CD4-positive, alpha-beta T cell treated with Interleukin-6 at 100 ng/mL for 8 hours (primary cell): ENCODE measurements at places on chromosomes 5 and 9.

DNA sequence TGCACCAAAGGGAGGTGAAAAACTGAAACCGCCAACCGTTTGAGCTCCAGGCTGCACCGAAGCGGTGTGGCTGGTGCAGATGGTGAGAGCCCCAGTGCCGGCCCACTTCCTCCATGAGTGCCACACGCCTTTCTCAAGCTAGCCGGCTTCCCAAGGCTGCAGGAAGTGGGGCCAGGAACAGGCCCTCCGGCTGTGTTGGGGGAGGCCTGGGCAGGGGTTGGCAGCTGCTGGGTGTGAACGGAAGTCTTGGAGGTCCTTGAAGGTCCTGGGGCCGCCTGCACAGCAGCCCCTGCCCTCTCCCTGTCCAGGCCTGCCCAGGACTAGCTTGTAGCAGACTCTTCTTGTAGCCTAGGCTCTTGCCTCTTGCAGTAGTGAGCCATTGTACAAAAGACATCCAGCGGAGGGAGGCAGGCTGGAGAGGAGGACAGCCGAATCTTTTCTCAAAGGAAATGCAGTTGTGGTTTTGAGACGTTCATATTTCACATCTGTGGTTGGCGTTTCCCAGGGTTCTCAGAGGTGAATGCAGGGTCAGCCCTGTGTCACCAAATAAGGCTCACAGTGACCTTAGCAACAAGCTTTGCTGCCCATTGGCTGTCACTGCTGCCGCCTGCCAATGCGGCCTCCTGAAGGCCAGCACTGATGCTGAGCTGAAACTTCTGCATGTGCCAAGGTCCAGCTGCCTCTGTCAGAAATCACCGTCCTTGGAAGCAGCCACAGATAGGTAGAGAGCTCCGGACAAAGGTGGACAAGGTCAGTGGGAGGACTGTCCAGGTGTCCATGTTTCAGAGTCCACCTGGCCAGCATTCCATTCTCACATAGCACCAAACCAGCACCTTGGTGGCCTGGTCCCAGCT lies 23.9 kb downstream of the IRF1 start:
- peak; percentile 72 for DNase-seq

DNA sequence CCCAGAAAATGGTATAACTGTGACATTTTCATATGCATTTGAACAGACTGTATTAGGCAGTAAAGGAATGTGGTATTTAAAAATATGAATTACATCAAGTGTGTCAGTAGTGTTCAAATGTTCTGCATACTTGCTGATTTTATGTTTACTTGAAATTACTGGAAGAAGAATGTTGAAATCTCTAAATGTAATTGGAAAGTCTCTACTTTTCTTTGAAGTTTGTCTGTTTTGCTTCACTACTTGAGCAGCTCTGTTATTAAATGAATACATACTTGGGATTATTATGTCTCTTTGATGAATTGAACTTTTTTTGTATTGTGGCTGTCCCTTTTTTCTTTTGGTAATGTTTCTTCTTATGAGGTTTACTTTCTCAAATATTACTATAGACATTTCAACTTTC lies 205.6 kb downstream of the TAF11L14 start:
- DNase-seq = no peak

- no peak for DNase-seq
These were observed 46.5 kb upstream of the ANGPTL2 start for GRCh38 chr9:127168756-127169574.

DNA sequence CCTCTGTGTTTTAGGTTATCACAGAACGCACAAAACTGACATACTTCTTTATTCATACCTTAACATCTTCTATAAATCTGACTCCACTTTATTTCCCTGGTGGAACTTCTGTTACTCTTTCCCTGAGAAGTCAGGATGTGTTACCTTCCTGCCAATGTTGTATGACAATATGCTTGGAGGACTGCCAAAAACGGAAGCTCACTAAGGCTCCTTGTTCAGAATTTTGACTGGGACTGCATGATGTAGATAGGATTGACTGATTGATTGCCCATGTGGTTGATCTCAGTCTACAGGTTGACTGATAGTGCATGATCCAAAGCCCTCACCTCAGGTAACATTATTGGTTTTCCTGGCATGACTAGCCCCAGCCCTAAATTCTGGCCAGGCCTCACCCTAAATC lies 319.4 kb downstream of the TLR4 start:
- no peak for DNase-seq

- no peak for DNase-seq
These were observed 824.3 kb downstream of the SEMA5A start for GRCh38 chr5:8721536-8721935.

GRCh38 chr9:127263664-127264063 lies 910 bp upstream of the GARNL3 start:
- no peak for DNase-seq

GRCh38 chr9:8036914-8037524 lies 237.4 kb upstream of the DMAC1 start:
- DNase-seq = no peak

DNA sequence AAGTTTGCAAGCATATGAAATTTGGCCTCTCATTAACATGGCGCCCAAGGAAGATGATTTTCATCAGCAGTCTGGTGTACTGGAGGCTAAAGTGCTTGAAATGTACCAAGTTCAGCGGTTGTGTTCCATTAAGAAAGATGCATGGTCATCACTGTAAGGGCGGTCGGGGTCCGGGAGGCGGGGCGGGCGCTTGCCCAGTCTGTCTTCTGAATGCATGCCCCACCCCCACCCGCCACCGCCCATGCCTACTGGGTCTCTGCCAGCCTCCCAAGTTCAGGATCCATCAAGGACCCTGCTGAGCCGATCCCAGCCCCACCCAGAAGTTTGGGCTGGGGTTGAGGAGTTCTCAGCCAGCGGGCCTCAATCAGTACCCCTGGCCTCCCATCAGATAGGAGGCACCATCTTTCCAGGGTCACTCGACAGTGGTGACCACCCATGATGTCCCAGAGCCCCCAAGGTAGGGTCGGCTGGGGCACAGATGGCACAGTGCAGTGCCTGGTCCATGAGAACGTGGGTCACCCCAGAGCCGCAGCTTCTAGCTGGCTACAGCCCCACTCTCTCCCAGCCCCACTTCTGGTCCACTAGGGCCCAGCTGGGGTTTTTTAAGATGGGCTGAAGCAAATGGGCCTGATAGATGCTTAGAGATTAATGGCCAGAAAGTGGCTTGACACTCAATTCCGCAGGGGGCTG lies 24.4 kb upstream of the PRDM12 start:
- no peak for DNase-seq

GRCh38 chr5:109750463-109750862 lies 60.7 kb downstream of the MAN2A1 start:
- no peak for DNase-seq

- DNase-seq = no peak
These were observed 33.0 kb upstream of the NFIB start for GRCh38 chr9:14346811-14347405.

DNA sequence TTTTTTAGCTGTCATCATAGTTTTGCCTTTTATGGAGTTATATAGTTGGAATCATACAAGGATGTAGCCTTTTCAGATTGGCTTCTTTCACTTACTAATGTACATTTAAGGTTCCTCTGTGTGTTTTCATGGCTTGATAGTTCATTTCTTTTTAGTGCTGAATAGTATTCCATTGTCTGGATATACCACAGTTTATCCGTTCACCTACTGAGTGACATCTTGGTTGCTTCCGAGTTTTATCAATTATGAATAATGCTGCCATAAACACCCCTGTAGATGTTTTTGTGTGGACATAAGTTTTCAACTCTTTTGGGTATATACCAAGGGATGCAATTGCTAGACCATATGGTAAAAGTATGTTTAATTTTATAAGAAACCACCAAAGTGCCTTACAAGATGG lies 136.3 kb downstream of the NR3C1 start:
- no peak for DNase-seq

DNA sequence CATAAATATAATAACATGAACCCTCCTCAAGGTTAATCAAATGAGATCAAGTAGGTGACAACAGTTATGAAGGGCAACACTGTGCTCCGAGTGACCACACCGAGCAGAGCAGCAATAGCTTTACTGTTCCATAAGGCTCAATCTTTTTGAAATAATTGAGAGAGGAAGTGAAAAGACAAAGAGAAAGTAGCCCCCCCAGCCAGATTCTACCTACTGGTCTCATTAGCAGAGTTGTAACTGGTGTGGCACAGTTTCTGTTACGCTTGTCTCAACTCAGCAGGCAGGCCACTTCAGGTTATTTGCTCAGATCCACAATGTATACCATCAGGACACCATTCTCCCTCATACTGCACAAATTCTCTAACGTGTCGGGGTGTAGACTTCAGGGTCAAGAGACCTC lies 14.0 kb downstream of the PRUNE2 start:
- DNase-seq = no peak

DNA sequence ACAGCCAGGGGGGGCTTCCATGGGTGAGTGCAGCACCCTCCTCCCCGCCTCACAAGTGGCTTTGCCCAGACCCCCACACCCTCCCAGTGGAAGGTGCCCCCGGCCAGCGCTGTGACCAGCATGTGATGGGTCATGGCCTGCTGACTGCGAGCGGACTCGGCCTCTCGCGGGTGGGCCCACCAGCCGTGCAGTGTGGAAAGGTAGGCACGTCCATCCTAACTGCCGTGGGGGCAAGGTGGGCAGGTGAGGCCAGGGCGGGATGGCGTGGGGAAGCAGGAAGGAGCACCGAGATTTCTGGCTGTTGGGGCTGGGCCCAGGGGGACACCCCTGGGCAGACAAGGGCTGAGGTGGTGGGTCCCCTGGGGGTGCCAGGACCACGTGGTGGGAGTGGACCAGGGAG lies 12.1 kb downstream of the SOHLH1 start:
- no peak for DNase-seq

GRCh38 chr9:27505744-27506161 lies 18.3 kb upstream of the IFNK start:
- DNase-seq = no peak

DNA sequence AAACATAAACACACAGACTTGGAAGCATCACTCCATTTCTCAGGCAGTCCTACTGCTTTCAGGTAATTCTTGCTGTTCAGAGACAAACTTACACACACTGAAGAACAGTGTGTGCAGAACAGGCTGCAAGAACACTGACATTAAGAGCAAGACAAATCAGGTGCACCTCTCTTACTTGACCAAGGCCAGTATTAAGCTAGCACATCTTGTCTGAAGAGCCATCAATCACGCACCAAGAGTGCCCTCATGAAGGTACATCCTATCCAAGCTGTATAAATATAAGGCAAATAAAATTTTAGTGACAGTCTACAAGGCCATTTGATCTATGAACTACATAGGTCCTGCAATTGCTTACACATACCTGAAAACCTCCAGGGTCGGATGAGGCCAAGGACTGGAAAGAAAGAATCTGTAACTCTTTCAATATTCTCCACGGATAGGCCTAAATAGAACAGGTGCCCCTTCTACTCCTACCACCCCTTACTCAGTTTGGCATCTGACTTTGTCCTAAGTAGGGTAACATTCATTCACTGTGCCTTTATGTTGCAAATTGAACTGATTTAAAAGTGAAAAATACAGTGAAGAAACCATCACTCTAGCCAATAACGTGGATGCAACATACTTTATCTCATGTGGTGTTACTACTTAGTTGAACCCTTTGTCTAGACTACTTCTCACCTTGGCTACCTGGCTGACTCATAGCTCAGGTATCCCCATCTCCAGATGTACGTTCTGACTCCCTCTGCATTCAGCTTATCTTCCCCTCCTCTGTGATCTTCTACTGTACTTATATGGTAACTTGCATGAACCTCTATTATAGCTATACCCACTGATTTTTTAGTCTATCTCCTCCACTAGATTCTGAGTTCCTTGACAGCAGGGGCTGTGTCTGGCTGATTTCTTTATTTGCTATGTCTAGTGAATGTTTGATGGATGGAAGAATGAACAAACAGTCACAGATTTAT lies 256.3 kb downstream of the KIAA0825 start:
- DNase-seq = no peak

GRCh38 chr9:6413365-6414246 lies 607 bp downstream of the UHRF2 start:
- peak; percentile 42 for DNase-seq

DNA sequence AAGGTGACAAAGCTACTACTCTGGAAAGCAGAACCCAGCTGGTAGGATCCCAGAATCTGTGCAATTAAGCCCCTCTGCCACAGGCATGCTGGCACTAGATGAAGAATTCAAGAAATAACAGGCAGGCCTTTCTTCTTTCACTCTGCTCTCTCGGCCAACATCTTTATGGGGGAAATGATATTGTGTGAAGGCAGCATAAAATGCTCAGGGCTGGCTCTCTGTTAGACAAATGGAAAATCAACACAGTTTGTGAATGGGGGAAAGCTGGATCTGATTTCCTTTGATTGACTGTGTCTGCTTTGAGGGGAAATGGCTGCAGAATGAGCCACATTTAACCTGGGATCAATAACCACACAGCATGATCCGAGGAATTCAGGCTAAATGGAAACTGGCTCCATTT lies 29.1 kb upstream of the AKNA start:
- no peak for DNase-seq

GRCh38 chr9:114388764-114389375 lies 1.1 kb upstream of the AKNA start:
- no peak for DNase-seq

GRCh38 chr5:142036918-142037317 lies 24.1 kb upstream of the GNPDA1 start:
- no peak for DNase-seq

DNA sequence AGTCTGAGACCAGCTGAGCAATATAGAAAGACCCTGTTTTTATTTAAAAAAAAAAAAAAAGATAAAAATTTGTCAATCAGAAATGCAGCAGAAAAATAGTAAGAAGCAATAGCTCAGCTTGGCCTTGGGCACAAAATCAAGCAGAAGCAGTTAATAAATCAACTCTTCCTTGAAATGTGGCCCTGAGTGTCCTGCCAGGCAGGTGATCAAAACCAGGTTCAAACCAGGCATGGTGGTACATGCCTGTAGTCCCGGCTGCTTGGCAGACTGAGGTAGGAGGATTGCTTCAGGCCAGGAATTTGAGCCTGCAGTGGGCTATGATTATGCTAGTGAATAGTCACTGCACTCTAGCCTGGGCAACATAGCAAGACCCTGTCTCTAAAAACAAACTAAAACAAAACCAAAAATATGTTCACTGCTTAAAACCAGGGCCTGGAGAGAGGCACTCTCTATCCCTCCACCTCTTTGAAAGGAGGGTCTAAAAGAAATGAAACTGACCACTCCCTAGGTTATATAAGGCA lies 27.9 kb upstream of the KLF9 start:
- no peak for DNase-seq

- DNase-seq = no peak
These were observed 17.4 kb downstream of the MGAT1 start for GRCh38 chr5:180785121-180785781.

- no peak for DNase-seq
These were observed 88.9 kb downstream of the PCDH1 start for GRCh38 chr5:141789330-141789729.

GRCh38 chr5:155750101-155750500 lies 576.9 kb upstream of the SGCD start:
- DNase-seq = no peak

DNA sequence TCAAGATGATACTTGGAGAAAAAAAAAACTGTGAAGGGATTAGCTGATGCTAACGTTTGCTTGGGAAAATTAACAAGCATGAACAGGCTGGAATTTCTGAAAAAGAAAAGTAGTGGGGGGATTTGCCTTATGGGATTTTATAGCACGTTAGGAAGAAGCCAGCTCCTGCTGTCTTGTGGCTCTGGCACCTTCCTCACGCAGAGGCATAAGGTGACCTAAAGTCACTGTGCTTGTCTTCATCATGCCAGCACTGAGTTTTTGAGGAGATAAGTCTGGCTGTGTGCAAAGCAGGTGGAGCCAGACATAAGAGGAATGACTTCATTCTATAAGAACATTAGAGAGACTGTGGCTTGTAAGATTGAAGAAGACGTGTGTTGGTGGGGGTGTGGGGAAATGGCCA lies 94.4 kb upstream of the MAP1B start:
- no peak for DNase-seq

GRCh38 chr5:124456249-124456648 lies 290.2 kb downstream of the ZNF608 start:
- no peak for DNase-seq
